ENCODE measurements at places on chromosomes 3 and 15. TPM values are rescaled to one million over a fixed set of nuclear protein-coding genes. Genes with fewer than 3 reads are reported as not detected.
A peak's percentile ranks its signal among the peaks of the same experiment; 100 is the strongest.

DNA sequence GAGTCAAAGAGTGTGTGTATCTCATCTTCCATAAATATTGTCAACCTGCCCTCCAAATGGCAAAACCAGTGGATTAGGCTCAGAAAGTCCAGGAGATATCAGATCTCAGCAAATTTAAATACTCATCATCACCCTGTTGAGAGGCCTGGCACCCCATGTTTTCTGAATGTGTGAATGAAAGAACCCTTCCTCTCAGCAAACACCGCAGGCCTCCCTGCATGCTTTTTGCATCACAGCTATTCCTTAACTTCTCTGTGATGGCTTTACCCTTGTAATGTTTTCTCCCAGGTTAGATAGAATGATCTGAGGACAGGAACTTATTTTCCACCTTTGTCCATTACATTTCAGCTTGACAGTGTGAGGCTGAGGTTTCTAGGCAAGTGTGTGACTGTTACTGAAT, 43.6 kb upstream of the NMNAT3 start:
- DNase-seq, result no peak

DNA sequence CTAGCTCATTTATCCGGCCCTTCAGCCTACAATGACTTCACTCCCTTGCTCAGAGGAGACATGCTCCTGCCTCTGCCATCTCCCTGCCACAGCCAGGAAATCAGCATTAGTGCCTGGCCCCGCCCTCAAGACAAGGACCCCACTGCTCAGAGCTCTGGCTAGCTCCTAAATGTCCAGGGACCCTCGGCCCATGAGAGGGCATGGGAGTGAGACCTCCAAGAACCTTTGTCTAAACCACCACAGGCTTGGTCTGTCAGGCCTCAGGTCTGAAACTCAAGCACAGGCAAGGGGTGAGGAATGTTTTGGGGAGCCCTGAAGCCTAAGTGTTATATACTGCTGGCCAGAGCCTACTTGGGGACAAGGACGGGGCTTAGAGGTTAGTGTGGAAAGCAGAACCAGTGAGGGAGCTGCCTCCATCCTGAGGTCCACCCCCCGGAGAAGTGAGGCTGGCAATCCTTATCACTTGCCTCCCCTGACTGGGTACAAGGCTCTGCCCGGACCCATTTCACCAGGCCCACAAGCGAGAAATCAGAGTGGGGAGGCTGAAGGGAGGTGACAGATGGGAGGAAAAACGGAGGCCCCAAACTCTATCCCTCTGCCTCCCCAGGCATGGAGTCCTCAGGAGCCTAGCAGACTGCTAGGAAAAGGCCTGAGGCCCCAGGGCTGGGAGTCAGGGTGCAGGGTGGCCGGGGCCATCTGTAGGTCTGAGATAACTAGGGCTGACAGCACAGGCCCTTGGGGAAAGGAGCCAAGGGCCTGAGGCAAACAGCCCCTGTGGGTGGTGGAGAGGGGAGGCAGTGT, 18.8 kb downstream of the SHF start:
- no peak for DNase-seq

- no peak for DNase-seq
Measured at GRCh38 chr3:146796078-146796477, 190.9 kb upstream of the PLSCR5 start.

GRCh38 chr3:78913711-78914110, 854.1 kb downstream of the ROBO1 start:
- no peak for DNase-seq

GRCh38 chr15:89837134-89837829, 22.6 kb upstream of the ANPEP start:
- DNase-seq, result no peak

Gene SCN5A
- total RNA-seq, result 1.0 TPM

Gene CYP1A1
- total RNA-seq, result not detected

DNA sequence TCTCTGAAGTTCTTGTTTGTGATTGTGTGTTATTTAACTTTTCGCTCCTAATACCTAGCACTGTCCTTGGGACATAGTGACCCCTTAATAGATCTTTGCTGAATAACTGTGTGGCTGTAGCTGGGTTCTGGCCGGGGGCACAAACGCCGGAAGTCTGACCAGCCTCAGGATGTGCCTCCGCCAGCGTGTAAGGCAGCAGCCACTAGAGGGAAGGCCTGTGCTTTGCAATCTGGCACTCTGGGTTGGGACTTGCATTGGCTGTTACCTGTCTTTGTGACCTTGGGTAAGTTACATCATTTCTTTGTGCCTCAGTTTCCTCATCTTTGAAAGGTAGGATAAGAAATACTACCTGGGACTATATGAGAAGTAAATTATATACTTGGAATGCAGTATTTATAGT, 158.7 kb downstream of the GHSR start:
- DNase-seq, result no peak

Gene PLSCR4
- 56.9 TPM for total RNA-seq

Gene MASP1
- total RNA-seq, result 3.5 TPM

- DNase-seq, result no peak
Measured at GRCh38 chr3:57972531-57973111, 35.6 kb upstream of the FLNB start.

- no peak for DNase-seq
Measured at GRCh38 chr3:116444819-116445310, 422 bp downstream of the LSAMP start.

Gene C3orf33
- 3.2 TPM for total RNA-seq

Gene PCLAF
- total RNA-seq, result not detected

DNA sequence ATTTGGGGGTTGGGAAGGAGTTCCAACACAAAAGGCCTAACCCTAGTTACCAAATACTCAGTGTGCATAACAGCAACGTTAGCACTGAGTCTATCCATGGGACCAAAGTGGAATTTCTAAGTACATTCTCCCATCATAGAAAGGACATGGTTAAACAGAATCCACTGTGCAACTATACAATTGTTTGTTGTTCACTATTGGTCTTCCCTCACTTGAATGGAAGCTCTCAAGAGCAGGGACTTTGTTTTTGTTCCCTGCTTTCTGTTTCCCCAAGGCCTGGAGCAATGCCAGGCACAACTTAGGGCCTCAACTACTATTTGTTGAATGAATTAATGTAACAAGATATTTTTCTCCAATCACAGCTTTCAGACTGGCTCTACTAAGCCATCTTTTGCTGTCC, 25.6 kb downstream of the COL8A1 start:
- DNase-seq, result no peak

DNA sequence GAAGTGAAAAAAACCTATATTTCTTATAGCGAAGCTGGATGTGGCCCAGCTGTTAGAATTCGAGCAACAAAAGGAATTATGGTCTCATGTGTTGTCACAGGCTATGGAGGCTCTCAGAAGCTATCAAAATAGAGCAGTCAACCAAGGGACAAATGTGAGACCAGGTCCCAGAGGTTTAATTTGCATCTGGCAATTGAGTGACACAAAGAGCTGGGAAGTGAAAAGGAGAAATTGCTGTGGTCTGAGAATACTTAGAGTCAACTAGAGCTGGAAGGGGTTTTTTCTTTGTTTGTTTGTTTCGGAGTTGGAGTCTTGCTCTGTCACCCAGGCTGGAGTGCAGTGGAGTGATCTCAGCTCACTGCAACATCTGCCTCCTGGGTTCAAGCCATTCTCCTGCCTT, 61.3 kb upstream of the SMAD3 start:
- DNase-seq, result peak; percentile 24

Gene CLDN1
- total RNA-seq, result not detected

GRCh38 chr3:59001675-59002074, 48.1 kb downstream of the CFAP20DC start:
- no peak for DNase-seq

GRCh38 chr15:63973212-63974009, 72.9 kb downstream of the DAPK2 start:
- no peak for DNase-seq

- no peak for DNase-seq
Measured at GRCh38 chr3:66703501-66703900, 202.7 kb upstream of the LRIG1 start.

- DNase-seq, result peak; percentile 19
Measured at GRCh38 chr3:11327619-11328018, 55.4 kb downstream of the ATG7 start.

GRCh38 chr15:71683411-71684274, 126.7 kb upstream of the NR2E3 start:
- DNase-seq, result peak; percentile 81

GRCh38 chr15:79680720-79681119, 216.1 kb downstream of the MTHFS start:
- no peak for DNase-seq

- DNase-seq, result no peak
Measured at GRCh38 chr3:36417237-36417636, 36.9 kb downstream of the STAC start.

- DNase-seq, result no peak
Measured at GRCh38 chr3:29281344-29282241, 722 bp downstream of the RBMS3 start.

DNA sequence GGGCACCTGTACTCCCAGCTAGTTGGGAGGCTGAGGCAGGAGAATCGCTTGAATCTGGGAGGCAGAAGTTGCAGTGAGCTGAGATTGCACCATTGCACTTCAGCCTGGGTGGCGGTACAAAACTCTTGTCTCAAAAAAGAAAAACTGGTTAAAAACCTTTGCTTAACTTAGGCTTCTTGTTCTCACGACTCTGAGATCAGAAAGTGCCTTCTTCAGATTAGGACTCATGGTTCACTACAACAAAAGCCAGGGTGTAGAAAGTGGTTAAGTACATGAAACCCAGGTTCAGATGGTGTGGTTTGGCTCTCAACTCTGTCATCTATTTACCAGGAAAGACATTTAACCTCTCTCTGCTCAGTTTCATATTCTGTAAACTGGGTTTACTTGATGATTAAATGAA, 168.4 kb downstream of the TUSC7 start:
- no peak for DNase-seq

- no peak for DNase-seq
Measured at GRCh38 chr3:159627229-159627628, 361.4 kb upstream of the IL12A start.

DNA sequence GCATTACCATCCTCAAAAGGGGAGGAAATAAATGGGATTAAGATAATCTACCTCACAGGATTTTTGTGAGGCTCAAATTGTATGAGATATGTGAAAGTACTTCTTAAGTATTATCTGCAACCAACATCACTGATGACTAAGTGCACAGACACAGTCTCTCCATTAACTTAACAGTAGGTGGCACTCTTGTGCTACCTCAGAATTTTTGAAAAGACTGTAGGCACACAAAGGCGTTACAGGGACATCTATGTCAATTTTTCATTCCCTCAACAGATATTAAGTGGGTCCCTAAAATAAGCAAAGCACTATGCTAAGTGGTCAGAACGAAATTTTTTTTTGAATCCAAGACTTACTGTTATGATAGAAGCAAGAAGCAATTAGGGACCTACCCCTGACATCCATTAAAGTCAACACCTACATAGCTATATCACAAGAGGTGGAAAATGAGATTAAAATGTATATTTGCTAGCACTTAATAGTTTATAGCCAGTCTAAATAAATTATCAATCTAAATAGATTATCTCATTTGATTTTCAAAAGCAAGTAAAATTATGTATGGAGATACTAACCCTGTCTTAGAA, 52.9 kb downstream of the RYK start:
- no peak for DNase-seq

DNA sequence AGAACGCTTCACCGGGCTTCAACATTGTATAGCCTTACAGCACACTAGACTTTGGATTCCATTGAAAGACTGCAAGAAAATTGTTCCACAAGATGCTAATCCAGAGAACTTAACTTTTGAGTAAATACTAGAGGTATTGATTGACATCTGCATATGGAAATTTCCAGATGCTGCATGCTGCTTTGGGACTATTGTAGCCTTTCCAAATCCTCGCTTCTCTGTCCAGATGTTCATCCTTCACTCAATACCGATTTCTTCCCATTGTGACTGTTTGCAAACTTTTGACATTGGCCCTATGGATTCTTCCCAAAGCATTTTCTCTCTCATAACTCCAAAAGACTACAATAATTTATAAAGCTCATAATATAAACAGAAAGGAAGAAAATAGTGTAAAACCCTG, 41.4 kb downstream of the COL6A6 start:
- no peak for DNase-seq

- no peak for DNase-seq
Measured at GRCh38 chr3:10619989-10620832, 114.8 kb upstream of the ATP2B2 start.

GRCh38 chr15:45167631-45168205, 20.0 kb downstream of the SHF start:
- no peak for DNase-seq

GRCh38 chr3:45992133-45992729, 3.4 kb downstream of the FYCO1 start:
- no peak for DNase-seq

Gene WDR48
- total RNA-seq, result 40.0 TPM

DNA sequence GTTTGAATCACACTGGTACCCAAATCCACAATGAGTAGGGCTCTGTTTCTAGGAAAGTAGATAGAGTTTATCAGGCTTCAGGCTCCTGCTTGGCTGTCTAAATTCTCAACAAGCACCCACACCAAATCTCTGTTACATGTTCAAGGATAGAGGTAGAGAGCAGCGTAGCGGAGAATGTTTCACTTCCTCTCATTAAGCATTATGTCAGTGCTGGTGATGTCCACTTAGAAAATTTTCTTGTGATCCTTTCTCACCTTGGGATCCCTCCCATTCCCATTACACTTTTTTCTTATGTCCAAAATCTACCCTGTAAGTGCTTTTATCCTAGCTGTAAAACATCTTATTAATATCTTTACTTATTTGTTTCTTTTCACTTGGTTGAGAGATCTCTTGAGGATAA, 34.7 kb upstream of the GCSAM start:
- no peak for DNase-seq

All from esophagus muscularis mucosa (tissue), 4 donors.